ENCODE measurements at places on chromosomes 3 and 15.

DNA sequence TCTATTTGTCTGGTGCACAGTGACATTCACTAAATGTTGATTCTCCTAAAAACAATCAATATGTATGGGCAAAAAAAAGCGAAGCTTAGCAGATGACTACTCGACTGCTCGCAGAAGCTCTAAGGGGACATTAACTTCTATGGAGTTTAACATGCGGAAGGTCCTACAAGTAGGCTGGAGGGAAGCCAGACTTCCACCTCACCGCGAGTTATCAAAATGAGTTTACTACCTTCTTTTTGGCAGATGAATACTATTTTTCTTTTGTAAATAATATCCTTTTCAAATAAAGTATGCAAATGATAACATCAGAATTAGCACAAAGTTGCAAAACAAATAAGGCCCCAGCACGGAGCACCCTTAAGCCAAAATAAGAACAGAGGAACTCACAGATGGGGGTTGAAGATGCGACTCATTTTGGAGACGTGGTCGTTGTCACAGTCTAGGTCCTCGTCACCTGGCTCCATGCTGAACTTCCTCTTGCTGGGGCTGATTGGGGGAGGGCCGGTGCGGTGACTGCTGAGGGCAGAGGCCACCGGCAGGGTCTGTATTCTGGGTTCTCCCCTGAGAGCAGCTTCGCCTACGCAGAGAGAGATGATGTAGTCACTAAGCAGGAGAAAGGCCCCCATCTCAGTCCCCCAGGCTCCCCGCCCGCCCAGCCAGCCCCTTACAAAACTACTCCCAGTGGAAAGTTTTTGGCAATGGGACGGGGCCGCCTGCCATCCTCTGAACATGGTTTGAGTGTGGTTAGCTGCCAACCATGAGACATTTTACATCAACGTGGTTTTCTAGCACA is 42.1 kb downstream of the VGLL4 start:
- DNase-seq = peak; percentile 83

GRCh38 chr3:32198714-32199113 is 39.8 kb upstream of the CMTM8 start:
- no peak for DNase-seq

DNA sequence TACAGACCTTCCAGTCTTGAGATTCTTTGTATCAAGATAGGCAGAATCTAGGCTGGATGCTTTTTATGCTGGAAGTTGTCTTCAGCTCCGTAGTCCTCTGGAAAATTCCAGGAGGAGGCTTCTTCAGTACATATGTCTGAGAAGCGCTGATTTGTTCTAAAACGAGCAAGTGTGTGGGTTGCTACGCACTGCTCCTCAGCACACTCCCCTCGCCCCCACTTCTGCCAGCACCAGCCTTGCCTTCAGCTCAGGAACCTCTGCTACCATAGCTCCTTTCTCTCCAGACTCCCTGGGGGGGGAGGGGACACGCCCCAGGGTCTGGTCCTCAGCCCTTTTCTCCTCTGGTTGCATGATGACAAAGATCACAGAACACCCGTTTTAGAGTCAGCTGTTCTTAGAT is 75.5 kb upstream of the TRA2B start:
- DNase-seq = no peak

- no peak for DNase-seq
Observed at GRCh38 chr3:137259089-137259488, 301.3 kb downstream of the IL20RB start.

DNA sequence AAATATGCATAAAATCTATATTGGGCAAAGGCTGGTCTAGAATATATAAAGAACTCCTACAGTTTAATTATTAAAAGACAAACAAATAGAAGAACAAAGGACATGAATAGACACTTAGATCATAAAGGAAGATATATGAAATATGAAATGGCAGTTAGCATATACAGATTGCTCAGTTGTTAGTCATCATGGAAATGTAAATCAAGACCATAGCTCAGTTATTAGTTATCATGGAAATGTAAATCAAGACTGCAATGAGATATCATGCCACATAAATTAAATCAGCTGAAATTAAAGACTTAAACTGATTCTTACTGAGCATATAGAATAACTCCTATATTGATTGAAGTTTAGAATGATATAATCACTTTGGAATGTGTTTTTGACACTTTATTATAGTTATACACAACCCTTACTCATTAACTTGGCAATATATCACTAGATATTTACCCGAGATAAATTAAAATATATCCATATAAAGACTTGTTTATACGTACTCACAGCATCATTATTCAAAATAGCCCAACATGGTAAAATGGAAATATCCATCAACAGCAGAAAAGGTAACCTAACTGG is 45.2 kb upstream of the GOLGA8B start:
- DNase-seq = no peak

GRCh38 chr15:69963385-69963784 is 134.3 kb downstream of the TLE3 start:
- DNase-seq = no peak

- no peak for DNase-seq
Observed at GRCh38 chr3:160643994-160644393, 33.0 kb upstream of the ARL14 start.
